ENCODE measurements at places on chromosomes 2 and 18. TPM values are rescaled to one million over a fixed set of nuclear protein-coding genes. Genes with fewer than 3 reads are reported as not detected.

CTIF gene
- 49.8 TPM for total RNA-seq

HOXD13 gene
- not detected for total RNA-seq

SLC16A14 gene
- 1.8 TPM for total RNA-seq

OTOS gene
- total RNA-seq: not detected

SOCS6 gene
- total RNA-seq: 42.7 TPM

POU3F3 gene
- not detected for total RNA-seq

FLACC1 gene
- 1.3 TPM for total RNA-seq

CD226 gene
- total RNA-seq: 0.69 TPM

CAPN14 gene
- total RNA-seq: 0.26 TPM

ASB18 gene
- total RNA-seq: not detected

MFSD6 gene
- total RNA-seq: 12.9 TPM

GPBAR1 gene
- total RNA-seq: 0.03 TPM

FAM124B gene
- total RNA-seq: 0.33 TPM

DSC2 gene
- total RNA-seq: 0.07 TPM

HRH4 gene
- 0.07 TPM for total RNA-seq

DPY30 gene
- 41.4 TPM for total RNA-seq

CNGA3 gene
- not detected for total RNA-seq

UGT1A5 gene
- not detected for total RNA-seq

UNC50 gene
- total RNA-seq: 53.6 TPM

MAP4K3 gene
- total RNA-seq: 38.0 TPM

ACSL3 gene
- 115 TPM for total RNA-seq

SNED1 gene
- total RNA-seq: 62.5 TPM

CRYGC gene
- total RNA-seq: not detected

TUBA3E gene
- total RNA-seq: not detected

NEMP2 gene
- 3.7 TPM for total RNA-seq

DLGAP1 gene
- total RNA-seq: 0.53 TPM

ORC4 gene
- total RNA-seq: 30.9 TPM

Data from smooth muscle cell of the pulmonary artery (primary cell).